ENCODE measurements at places on chromosomes 4 and X.

- no peak for DNase-seq
Measured at GRCh38 chr4:24770032-24770584, 25.3 kb upstream of the SOD3 start.

- no peak for DNase-seq
Measured at GRCh38 chr4:183499389-183499788, 5.5 kb upstream of the ING2 start.

DNA sequence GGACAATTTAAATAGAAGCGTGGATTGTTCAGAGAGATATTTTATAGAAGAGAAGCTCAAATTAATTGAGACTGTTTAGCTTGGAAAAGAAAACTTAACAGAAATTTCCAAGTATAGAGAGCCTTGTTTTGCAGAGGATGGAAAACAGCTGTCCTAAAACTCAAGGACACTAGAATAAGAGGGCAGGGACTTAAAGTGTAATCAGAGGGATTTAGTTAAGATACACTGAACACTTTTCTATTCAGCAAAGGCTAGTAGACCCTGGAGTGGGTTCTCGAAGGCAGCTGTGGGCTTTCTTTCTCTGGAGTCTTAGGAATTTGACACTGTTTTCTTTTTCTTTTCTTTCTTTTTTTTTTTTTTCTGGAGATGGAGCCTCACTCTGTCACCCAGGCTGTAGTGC, 92.7 kb upstream of the ARX start:
- DNase-seq, result no peak

DNA sequence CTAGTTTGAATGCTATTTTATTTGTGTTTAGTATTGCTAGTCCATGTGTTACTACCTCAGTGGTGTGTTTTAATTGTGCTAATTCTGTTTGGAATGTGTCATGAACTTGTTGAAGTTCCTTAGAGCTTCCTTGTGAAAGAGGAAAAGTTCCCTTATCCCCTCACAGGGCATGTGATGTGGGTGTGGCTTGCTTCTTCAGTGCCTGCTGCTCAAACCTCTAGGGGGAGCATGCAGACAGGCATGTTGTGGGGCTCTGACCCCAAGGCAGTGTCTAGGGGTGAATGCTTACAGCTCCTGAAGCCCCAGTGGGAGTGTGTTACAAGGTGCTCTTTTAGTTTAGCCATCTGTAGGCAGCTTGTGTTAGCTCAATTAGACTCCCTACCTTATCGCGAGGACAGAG, 86.5 kb downstream of the MAGED4 start:
- DNase-seq, result no peak

GRCh38 chr4:183304067-183304466, 16.0 kb downstream of the CLDN22 start:
- no peak for DNase-seq

DNA sequence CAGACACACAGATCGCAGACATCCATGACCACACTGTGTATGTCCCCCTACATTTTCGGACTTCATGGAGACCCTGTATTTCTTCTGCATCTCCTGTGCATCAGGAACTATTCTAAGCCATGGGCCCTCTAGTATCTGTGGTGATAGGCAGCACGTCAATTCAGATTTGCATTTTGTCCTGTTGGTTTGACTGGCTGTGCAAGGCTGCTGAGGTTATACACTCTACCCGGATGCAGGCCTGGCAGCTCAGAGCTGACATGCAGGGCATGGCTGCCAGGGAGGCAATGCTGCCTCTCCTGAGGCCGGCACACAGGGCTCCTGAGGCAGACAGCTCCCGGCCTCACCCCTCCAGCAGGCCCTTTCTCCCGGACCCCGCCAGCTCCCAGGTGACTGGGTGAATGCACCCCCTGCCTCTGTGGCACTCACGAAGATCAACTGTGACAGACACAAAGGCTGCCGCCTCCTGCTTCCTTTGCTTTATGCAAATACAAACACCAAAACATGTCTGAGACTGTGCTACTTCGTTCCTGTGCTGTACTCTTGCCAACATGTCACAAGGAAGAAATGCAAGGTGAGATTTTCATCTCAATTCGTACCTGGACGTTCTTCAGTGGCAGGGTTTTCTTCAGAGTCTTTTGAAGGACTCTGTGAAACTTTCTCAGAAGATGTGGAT, 51.0 kb downstream of the NSG1 start:
- DNase-seq, result no peak

DNA sequence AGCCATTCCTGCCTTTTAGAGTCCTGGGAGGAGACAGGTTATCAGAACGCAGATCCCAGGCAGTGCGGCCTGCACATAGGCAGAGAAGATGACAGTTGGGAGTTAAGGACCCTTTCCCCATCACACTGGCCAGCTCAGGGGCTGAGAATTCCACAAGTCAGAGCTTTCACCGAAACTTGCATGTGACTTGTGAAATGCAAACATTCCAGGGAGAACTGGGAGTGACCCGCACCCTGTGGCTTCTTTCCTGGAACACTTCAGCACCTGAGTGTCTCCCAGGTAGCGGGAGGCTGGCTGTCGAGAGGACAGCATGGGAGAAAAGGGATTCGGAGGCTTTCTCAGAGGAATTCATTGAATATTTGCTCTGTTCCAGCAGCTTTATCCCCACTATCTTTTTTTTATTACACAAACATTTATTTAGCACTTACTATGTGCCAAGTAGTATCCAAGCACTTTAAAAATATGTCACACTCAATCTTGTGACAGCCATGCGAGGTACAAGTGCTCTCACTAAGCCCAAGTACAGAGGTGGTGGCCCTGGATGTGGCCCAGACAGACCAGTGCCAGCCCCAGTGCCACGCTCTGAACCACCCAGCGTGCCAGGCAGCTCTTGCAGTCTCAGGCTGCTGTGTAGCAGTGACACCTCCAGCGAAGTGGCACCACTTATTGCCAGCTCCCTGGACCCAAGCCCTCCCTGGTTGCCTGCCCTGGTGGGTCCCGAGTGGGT, 100.5 kb downstream of the PHKA2 start:
- DNase-seq, result no peak

DNA sequence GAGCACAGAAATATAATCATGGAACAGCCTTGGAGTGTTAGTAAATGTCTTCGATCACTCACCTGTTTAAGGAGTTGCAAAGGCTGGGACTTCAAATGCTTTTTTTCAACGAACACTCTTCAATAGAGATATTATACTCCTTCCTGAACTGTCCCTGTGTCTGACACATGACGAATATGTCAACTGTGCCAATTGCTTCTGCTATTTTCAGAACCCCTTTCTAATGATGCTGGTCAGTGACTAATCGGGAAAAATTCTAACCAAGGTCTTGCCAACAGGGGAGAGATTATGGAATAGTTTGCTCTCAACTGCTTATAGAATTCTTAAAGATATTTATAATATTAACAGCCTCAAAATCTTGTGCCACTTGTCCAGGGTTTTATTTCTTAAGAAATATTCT, 8.5 kb upstream of the KLHL34 start:
- no peak for DNase-seq

DNA sequence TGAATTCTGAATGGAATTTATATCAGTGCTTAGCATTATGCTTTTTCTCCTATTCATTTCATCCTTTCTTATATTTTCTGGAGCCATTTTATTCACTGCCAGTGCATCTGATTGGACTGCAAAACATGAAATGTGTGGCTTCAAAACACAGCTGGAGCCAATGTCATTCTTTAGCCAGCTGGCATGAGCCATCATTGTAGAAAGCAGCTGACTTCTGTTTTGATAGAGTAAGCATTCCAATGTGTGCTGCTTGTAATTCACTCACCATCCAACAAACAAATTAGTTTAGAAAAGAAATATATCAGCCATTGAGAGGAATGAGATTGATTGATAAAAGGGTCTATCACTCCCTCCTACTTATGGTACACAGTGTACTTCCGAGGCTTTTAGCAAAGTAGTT, 2616.0 kb downstream of the ARAP2 start:
- DNase-seq, result no peak

All from coronary artery (tissue), 2 donors.